ENCODE measurements at places on chromosomes 4 and X.

DNA sequence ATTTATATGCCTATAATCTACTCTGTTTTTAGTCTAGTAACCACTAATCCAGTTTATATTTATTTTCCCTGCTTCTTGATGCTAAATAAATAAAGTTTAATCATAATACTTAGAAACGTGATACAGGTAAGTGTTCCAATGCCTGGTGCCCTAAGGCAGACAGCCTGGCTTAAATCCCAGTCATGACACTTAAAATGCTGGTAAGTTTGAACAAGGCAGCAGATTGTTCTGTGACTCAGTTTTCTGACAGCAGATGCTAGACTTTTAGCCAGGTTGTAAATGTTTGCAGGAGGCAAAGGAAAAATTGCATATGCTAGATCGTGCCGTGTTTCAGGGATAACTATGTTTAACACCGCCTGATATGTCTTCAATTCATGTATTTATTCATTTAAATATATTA lies 2661.6 kb downstream of the PCDH7 start:
- DNase-seq, result no peak

DNA sequence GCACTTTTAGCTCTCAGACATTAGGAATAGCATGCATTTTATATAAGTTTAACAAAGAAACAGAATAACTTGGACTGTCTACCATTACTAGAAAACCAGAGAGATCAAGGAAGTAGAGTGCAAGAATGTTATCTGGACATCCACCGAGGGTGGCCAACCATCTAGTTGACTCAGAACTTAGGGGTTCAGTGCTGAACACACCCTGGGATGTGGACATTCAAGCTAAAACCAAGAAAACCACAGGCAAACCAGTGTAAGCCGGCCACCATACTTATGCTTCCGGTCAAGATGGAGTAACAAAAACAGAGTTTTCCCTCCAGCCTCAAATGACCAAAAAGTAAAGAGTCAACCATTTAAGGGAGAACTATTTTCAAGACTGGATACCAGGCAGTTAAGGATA lies 181.4 kb upstream of the MXRA5 start:
- no peak for DNase-seq

DNA sequence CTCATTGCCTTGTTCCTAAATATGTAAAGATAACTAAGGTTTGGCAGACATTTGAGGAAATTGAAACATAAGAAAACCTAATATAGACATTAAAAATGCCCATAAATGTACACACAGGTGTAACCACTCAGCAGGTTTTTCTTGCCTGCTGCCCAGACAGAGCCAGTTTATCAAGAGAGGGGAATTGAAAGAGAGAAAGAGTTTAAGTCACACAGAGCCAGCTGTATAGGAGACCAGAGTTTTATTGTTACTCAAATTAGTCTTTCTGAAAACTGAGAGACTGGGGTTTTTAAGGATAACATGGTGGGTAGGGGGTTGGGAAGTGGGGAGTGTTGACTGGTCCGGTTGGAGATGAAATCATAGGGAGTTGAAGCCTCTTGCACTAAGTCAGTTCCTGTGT lies 119.0 kb downstream of the CFAP299 start:
- DNase-seq, result no peak

DNA sequence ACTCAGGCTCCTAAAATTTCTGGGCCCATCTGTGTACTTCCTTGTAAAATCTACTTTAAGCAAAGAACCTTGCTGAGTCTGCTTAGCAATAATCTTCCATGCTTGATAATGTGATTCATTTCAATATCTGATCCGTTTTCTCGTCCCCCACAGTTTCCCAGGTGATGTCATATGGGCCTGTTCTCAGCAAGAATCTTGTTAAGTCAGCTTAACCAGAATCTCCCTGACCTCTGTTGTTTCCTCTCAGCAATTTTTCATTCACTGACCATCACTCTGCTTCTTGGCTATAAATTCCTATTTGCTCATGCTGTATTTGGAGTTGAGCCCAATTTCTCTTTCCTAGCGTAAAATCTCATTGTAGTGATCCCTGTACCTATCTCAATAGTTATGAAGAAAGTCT lies 13.9 kb downstream of the CSN2 start:
- no peak for DNase-seq

DNA sequence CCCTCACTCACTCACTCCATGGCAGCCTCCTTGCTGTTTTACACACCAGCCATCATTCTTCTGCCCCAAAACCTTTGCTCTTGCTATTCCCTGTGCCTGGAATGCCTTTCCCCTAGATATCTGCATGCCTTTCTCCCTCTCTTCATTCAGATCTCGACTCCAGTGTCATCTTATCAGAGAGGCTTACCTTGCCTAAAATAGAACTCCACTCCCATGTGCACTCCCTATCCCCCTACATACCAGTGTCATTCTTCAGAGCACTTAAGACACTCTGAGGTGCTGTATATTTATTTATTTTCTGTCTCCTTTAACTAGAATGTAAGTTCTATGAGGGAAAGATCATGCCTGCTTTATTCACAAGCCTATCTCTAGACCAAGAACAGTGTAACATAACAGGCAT lies 45.1 kb downstream of the ZGRF1 start:
- no peak for DNase-seq

- no peak for DNase-seq
Observed at GRCh38 chr4:17884063-17884462, 73.3 kb downstream of the NCAPG start.

GRCh38 chr4:56654238-56654632 lies 26.9 kb downstream of the HOPX start:
- no peak for DNase-seq

GRCh38 chr4:124868495-124868894 lies 156.0 kb upstream of the ANKRD50 start:
- no peak for DNase-seq

GRCh38 chr4:129994715-129995114 lies 898.8 kb downstream of the C4orf33 start:
- DNase-seq, result no peak

DNA sequence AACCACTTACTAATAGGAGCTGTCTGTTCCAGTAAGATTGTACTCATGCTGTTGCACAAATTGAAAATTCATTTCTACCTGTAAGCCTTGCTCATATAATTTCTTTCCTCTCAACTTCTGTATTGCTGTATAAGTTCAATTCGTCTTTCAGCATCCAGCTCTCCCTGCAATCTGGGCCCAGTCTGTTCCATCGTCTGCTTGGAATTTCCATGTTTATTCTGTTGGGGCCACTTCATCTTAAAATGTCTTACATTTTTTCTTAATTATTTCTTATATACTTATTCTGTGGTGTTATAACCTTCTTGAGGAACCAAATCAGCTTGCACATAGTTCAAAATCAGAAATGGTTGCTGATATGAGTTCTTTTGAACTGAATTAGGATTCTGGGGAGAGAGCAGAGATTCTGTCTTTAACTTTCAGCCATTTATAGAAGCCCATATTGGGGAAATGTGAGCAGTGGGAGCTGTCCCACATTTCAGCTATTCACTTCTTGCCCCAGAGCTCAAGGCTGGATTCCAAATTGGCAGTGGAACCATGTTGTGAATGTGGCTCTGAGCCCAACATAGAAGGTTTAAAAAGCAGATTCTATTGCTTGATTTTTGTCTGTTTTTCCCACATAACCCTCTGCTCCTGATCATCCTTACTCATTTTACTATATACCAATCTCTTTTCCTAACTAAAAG lies 291.9 kb downstream of the BMPR1B start:
- peak; percentile 41 for DNase-seq

- DNase-seq, result no peak
Observed at GRCh38 chr4:87005690-87006425, 71.0 kb downstream of the AFF1 start.

- no peak for DNase-seq
Observed at GRCh38 chrX:10254739-10255138, 98.0 kb downstream of the CLCN4 start.

- peak; percentile 43 for DNase-seq
Observed at GRCh38 chr4:38925492-38926413, 58.1 kb downstream of the FAM114A1 start.

DNA sequence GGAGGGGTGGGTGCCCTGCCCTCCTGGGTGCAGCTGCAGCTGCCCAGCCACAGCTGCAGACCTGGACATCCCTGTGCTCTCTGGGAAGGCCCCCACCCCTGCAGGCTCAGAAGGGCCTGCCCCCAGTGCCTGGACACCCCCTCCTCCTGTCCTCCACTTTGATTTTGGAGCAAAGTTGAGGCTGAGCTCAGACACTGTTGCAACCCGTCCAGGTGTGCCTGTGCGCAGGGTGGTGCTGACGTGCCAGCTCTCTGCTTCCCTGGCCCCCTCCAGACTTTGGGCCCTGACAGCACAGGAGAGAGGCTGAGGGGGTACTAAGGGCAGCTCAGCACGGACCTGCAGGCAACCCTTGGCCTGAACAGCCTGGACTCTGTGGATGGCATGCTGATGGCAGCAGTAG lies 750.3 kb downstream of the ARAP2 start:
- no peak for DNase-seq

DNA sequence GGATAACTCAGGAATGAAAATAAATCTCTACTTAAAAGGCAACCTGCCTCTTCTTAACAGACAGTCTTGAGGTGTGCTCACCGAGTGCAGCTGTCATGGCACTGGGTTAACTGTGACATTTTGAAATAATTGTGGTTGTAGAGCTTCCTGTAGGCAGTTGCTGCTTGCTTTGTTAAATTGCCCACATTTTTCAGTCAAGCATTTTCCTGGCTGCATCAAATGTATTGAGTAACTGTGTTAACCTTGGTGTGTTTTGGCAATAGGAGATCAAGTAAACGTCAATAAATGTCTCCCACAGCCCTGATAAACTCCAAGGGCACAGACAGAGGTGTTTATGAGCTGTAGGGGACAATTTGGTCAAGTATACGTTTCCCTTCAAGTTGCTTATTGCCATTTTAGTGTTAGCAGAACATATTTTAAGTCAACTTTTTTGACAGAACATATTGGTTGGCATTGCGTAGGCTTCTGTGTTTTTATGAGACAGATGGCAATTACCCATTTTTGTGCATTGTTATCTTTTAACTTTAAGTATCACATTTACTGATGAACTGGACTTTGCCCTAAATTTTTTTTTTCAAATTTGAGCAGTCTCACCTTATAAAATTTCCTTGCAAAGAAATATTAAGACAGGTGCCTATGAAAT lies 527.4 kb downstream of the C4orf33 start:
- no peak for DNase-seq

DNA sequence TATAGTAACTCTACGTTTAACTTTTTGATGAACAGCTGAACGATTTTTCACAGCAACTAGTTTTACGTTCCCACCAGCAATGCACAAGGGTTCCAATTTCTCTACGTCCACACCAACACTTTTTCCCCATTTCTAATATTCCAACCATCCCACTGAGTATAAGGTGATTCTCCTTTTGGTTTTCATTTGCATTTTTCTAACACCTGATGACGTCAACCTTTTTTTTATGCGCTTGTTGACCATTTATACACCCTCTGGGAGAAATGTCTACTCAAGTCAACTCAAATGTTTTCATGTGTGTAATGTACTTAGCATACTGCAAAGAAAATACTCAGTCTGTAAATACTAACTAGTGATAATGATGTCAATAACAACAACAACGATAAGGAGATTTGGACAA lies 177.2 kb upstream of the TENM3 start:
- no peak for DNase-seq
